Pancreas (tissue), 10 donors: ENCODE measurements at places on chromosomes 5 and 9. TPM values are rescaled to one million over a fixed set of nuclear protein-coding genes. Genes with fewer than 3 reads are reported as not detected.

SPOCK1 gene
- polyA plus RNA-seq = 1.8 TPM

PLAC8L1 gene
- 0.87 TPM for polyA plus RNA-seq

ABCA1 gene
- polyA plus RNA-seq = 3.2 TPM

PDZD2 gene
- polyA plus RNA-seq = 1.4 TPM

FGF10 gene
- 1.8 TPM for polyA plus RNA-seq

DNA sequence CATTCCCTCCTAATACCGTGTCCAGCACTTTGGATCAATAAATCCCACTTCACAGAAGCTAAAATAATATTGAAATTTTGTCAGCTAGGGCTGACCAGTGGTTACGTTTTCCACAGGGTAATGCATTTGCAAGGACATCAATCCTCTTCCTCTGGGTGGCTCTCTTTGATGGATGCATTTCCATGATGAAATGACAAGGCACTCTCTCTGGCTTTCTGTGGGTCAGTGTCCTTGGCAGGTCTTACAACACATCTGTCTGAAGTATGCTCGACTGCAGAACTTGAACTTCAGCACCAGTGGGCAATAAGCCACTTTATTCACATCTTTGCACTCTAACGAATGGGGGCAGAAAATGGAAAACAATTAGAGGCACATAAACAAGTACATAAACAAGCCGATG is 330.1 kb downstream of the ADAMTS6 start:
- H3K4me3 ChIP-seq = no peak overlapping the region
- H3K27ac ChIP-seq = no peak overlapping the region
- no peaks in the 10 kb centered on the region for H3K4me1 ChIP-seq
- DNase-seq = no peak

DNA sequence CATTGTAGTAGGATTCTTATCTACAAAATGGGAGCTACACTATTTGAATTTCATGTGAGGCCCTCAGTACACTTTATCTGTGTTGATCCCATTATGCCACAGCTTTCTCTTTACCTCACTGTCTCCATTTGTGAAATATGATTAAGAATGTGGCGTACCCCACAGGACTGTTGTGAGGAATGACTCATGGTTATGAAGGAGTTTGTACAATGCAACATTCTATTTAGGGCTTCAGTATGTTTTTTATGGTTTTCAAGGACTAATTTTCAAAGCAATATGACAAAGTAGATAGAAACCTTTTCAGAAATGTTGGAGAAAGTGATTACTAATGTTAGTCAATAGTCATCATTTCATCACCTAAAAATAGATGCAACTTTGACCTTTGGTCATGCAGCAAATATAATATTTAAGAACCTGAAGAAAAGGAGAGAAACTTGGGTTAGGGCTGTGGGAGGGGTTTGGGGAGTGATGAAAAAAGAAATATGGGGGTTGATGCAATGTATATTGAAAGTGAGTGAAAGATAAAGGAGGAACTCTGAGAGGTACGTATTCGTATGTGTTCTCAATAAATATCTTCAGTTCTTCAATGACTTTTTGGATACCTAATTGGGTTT is 53.7 kb upstream of the PIP5K1B start:
- H3K27me3 ChIP-seq = no peaks in the 10 kb centered on the region
- H3K4me3 ChIP-seq = no peak overlapping the region
- DNase-seq = no peak
- H3K4me1 ChIP-seq = peaks cover 7% of the 10 kb centered on the region
- no peaks in the 10 kb centered on the region for H3K36me3 ChIP-seq

DNA sequence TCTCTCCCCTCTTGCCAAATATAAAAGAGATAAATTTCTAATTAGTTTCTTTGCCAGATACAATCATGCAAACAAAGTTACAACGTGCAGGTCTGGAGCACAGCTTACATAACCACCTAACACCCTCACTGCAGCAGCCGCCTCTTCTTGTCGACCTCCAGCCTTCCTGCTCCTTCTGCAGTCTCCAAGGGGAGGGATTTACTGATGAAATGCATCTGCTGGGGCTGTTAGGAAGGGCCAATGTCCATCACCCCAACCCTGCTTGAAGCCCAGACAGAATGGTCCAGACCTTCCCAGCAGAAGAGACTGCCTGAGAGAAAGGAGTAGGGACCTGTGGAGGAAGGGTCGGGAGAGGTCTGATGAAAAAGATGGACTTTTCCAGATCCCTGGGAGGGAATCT is 15.2 kb downstream of the KCNV2 start:
- no peaks in the 10 kb centered on the region for H3K4me1 ChIP-seq
- no peak for DNase-seq
- H3K4me3 ChIP-seq = no peak overlapping the region
- H3K27me3 ChIP-seq = no peaks in the 10 kb centered on the region
- H3K36me3 ChIP-seq = no peaks in the 10 kb centered on the region
- no peak overlapping the region for H3K27ac ChIP-seq

DNA sequence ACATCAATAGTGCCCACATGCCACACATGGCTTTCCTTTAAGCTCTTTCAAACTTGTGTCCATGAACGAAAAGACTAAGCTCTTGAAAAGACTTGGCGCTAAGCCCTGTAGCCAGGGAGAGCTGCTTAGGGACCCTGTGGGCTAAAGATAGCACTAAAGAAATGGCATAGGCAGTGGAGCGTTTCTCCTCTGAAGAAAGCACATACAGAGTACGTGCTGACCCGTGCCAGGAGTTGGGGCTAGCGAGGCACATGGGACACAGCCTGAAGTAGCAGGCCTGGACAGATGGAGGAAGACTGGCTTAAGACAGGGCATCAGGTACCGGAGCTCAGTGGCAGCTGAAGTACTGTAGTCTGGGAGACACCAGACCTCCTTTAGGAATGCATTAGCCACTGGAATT is 39.7 kb downstream of the ADGRV1 start:
- H3K4me1 ChIP-seq = no peaks in the 10 kb centered on the region
- H3K36me3 ChIP-seq = no peaks in the 10 kb centered on the region
- H3K4me3 ChIP-seq = no peak overlapping the region
- no peak overlapping the region for H3K27ac ChIP-seq
- no peaks in the 10 kb centered on the region for H3K27me3 ChIP-seq
- DNase-seq = no peak

- DNase-seq = peak; percentile 29
- H3K27ac ChIP-seq = no peak overlapping the region
- no peaks in the 10 kb centered on the region for H3K4me1 ChIP-seq
- no peaks in the 10 kb centered on the region for H3K36me3 ChIP-seq
Measured at GRCh38 chr9:119370816-119371215, 1.6 kb upstream of the BRINP1 start.

DNA sequence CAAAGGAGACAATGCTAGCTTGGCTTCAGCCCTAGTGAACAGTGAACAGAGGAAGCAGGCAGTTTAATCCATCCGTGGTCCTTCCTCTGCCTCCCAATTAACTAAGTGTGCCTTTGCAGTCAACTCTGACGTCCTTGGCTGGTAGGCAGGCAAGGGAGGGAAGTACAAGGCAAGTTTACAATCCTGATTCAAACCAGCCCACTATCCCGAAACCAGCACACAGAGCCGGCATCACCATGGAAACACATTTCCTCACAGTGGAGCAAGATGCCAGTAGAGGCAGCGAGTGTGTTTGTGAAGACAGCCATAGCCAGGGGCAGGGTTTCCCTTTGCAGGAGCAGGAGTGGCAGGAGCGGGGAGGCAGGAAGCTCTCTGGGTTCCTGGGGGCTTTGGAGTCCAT is 73.9 kb downstream of the GOLPH3 start:
- DNase-seq = no peak
- H3K27ac ChIP-seq = no peak overlapping the region
- H3K4me3 ChIP-seq = no peak overlapping the region
- H3K4me1 ChIP-seq = no peaks in the 10 kb centered on the region
- no peaks in the 10 kb centered on the region for H3K36me3 ChIP-seq

- H3K4me1 ChIP-seq = no peaks in the 10 kb centered on the region
- no peak for DNase-seq
- no peak overlapping the region for H3K4me3 ChIP-seq
Measured at GRCh38 chr5:25327172-25327571, 682.4 kb upstream of the CDH10 start.

- no peaks in the 10 kb centered on the region for H3K27me3 ChIP-seq
Measured at GRCh38 chr9:33287087-33287490, 3.2 kb upstream of the NFX1 start.

DNA sequence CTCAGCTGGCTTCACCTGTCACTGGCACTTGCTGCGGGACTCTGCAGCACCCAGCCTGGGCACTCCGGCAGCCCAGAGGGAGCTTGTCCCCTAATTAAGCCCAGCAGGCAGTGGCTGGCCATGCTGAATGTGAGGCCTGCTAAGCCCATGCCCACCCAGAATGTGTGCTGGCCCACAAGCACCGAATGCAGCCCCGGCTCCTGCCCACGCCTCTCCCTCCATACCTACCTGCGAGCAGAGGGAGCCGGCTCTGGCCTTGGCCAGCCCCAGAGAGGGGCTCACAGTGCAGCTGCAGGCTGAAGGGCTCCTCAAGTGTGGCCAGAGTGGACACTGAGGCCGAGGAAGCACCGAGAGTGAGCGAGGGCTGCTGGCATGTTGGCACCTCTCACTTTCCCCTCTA is 32.4 kb upstream of the SUB1 start:
- H3K27me3 ChIP-seq = no peaks in the 10 kb centered on the region
- H3K36me3 ChIP-seq = no peaks in the 10 kb centered on the region
- no peak overlapping the region for H3K4me3 ChIP-seq
- H3K27ac ChIP-seq = no peak overlapping the region

DNA sequence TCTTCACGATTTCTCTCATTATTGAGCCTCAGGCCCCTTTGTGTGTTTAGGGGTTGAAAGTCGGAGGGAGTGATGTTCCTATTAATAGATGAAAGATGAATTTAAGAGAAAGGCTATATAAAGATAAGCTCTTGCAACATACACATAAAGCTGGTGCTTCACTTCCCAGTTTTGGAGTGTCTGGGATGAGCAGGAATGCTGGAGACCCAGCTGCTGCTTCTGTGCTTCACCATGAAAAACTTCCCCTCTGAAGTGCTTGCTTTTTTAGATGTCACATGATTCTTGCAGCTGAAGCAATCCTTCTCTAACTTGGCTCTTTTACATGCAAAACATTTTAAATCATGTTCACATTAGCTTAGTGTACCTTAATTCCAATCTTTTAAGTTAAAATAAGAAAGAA is 19.7 kb upstream of the SNCAIP start:
- no peak overlapping the region for H3K4me3 ChIP-seq
- H3K27me3 ChIP-seq = no peaks in the 10 kb centered on the region
- DNase-seq = no peak
- H3K27ac ChIP-seq = no peak overlapping the region
- no peaks in the 10 kb centered on the region for H3K4me1 ChIP-seq
- H3K36me3 ChIP-seq = no peaks in the 10 kb centered on the region

DNA sequence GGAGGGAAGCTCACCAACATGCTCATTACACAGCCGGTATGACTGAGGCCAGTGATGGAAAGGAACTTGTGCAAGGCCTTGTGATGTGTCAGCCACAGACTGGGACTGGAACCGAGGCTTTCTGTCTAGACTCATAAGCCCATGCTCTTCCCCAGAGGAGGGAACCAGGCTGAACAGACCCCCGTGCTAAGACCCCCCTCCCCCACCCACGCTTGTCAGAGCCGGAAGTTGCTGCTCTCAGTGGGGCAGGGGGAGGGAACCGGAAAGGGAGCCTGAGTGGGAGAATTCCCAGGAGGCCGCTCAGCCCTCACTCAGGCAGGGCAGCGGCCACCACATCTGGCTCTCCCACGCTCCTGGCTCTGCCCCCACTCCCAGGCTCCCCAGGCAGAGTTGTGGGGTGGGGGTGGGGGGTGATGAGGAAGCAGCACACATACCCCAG is 4.1 kb upstream of the PDGFRB start:
- H3K4me1 ChIP-seq = no peaks in the 10 kb centered on the region
- no peak overlapping the region for H3K4me3 ChIP-seq
- no peaks in the 10 kb centered on the region for H3K36me3 ChIP-seq
- H3K27me3 ChIP-seq = no peaks in the 10 kb centered on the region
- H3K27ac ChIP-seq = no peak overlapping the region
- no peak for DNase-seq

DNA sequence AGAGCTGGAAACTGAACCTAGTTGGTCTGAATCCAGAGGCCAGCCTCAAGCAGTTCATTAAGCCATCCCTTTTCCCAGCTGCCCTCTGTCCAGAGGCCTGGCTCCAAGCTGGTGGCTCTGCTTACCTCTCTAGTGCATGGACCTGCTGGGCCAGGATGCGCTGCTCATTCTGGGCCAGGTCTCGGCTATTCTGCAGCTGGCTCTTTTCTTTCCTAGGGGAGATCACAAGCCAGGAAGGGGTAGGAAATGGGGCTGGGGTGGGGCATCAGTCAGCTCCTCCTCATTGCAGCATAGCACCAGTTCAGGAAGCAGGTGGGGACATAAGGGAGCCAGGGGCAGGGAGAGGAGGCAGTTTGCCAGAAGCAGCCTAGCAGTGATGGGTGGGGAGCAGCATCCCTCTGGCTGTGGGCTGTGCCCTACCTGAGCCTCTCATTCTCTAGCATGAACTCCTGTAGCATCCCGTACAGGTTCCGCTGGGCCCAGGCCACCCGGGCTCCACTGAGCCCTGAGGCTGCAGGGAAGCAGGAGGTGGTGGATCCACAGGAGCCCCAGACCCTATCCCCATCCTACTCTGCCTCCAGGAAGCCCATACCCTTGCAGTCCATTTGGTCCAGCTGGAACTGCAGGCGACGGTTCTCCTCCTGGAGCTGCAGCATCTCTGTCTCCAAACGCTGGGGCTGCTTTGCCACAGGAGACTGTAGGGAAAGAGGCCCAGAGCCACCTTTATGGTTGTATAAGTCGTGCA is 5.2 kb downstream of the KIF12 start:
- no peaks in the 10 kb centered on the region for H3K4me1 ChIP-seq
- no peak for DNase-seq
- no peak overlapping the region for H3K27ac ChIP-seq
- no peaks in the 10 kb centered on the region for H3K27me3 ChIP-seq

DNA sequence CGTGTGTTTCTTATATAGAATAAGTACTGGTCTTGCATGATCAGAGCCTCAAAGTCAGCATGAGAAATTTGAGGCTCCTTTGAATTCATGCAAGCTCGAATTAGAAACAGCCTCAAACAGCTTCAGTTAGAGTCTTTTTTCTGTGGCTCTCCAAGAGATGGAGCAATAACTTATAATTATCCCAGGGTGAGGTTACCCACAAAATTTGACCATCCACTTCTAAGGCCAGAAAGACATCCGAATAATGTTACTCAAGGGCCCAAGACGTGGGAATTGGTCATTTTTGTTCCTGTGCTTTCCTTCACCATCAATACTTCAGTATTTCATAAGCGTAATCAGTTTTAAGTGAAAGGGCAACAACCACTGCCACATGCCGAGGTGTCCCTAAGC is 89.7 kb downstream of the DAPK1 start:
- H3K4me3 ChIP-seq = no peak overlapping the region
- H3K27me3 ChIP-seq = no peaks in the 10 kb centered on the region
- no peaks in the 10 kb centered on the region for H3K36me3 ChIP-seq
- DNase-seq = no peak
- no peak overlapping the region for H3K27ac ChIP-seq

DNA sequence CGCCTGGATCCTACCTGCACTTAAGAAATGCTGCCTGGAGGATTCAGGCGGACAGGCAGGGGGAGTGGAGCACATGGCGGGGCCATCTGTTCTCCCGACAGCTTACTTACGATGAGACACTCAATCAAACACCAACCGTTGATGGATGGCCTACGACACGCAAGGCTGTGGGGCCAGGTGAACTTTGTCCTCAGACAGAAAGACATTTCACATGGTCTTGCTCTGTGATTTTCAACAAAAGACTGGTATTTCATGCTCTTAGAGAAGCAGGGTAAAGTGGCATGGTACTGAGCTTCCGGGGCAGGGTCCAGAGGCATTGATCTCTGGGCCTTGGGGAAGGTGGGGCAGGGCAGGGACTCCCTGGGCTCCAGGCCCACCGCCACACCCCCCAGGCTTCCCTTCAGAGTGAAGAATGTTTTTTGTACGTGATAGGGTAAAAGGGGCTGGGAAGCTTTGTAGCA is 9.1 kb upstream of the OLFM1 start:
- H3K27ac ChIP-seq = no peak overlapping the region
- no peak overlapping the region for H3K4me3 ChIP-seq
- no peak for DNase-seq
- H3K36me3 ChIP-seq = no peaks in the 10 kb centered on the region
